ENCODE measurements at places on chromosomes 1 and 21.
A peak's percentile ranks its signal among the peaks of the same experiment; 100 is the strongest.

DNA sequence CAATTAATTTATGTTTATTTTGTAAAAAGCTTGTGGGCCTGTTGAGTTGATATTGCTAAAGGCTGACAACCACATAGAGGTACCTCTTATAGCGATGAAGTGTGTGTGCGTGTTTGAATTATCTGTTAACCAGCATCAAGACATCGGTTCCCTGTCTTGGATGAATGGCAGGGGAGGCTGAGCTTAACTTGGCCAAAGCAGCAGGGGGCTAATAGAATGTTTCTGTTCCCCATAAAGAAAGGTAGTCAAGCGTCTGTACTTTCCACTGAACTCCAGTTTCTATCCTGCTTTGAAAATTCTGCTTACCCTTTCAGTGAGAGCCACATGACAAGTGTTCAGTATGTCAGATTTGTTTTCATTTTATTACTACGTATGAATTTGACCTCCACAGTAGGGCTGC lies 63.0 kb downstream of the ROR1 start:
- DNase-seq = no peak

- DNase-seq = no peak
Measured at GRCh38 chr21:24995216-24995615, 612.1 kb downstream of the MRPL39 start.

DNA sequence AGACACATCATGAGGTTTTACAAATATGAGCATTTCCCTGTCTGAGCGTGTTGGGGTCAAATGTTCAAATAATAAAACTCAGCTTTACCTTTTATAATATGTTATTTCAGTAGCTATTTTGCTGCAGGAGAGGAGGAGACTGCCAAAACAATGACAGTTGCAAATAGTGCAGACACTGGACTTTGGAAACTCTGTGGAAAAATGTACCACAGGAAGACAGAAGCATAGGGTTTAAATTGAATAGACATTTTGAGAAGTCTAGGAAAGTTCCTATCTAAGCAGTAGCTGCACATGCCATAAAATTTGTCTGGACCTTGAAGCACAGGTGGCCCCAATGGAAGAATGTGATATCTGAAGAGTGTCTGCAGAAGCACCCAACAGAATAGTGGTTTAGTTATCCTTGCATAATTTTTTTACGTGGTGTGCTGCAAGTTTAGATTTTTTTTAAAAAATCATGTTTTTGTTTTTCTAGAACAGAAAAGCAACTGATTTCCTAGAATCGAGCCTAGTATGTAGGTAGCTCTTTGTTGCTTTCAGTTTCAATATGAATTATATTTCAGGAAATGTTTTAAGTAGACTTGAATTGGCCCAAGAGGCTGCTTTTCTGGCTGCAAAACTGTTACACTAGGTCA lies 14.0 kb upstream of the GBP5 start:
- DNase-seq = no peak

- DNase-seq = no peak
Measured at GRCh38 chr21:38401191-38401926, 96.9 kb downstream of the ERG start.

GRCh38 chr1:38917337-38917736 lies 24.3 kb downstream of the RHBDL2 start:
- DNase-seq = no peak

DNA sequence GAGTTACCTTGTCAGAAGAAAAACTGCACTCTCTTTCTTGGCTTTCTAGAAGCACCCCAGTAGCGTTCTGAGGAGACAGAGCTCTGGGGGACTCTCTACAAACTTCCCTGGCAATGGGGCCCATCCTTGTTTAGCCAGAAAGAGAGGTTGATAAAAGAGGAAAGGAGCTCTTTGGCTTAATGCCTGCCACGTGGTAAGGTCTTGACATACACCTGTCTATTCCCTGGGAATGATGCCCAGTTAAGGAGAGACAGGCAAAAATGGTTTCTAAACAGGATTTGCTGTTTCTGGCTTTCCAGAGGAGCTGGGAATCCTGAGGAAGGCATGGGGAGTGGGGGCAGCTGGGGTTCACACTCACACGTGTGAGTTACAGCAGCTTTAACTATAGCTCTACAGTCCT lies 30.2 kb upstream of the IL20 start:
- no peak for DNase-seq

DNA sequence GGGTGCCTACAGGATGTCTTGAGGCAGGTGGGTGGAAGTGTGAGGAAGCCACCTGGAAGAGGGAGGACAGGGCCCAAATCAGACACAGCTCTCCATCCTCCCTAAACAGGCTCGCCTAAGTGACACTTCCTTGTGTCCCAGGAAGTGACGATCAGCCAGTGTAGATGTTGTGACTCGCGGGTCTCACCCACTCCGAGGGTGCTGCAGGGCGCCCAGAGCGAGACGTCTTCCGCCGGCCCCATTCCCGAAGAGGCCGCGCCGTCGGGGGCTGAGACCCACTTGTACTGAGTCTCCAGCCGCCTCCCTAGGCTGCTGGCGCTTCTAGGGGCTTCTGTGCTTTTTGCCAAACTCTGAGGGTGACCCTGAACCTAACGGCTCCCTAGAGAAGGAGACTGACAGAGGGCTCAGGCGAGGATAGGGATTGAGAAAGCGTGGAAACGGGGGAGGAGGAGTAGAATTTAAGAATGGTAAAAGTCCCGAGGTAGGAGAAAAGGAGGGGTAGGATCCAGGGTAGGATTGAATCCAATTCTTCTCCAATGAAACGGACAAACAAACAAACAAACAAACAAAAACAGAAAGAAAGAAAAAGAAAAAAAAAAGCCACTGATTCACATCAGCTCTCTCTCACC lies 543 bp upstream of the MARK1 start:
- DNase-seq = no peak

DNA sequence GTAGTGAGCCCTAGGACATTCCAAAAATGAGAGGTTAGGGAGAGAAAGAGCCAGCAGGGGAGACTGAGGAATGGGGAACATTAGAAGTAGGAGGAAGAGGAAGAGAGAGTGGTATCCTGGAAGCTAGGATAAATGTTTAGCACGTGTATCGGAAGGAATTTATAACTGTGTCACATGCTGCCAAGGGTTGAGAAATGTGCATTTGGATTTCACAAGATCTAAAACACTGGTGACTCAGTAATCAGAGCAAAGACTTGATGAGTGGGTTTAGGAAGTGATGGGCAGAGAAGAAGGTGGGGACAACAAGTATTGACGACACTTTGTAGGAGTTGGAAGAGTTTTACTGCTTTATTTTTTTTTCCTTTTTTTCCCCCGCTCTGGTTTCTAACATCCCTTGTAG lies 193.9 kb downstream of the FMN2 start:
- no peak for DNase-seq

- no peak for DNase-seq
Measured at GRCh38 chr1:71303617-71304041, 222.8 kb upstream of the ZRANB2 start.

- peak; percentile 80 for DNase-seq
Measured at GRCh38 chr1:204494281-204495077, at the start of gene PIK3C2B. PIK3C2B (minus strand) TSS chr1:204494805; CDS start chr1:204469802, 25,003 bp downstream.

DNA sequence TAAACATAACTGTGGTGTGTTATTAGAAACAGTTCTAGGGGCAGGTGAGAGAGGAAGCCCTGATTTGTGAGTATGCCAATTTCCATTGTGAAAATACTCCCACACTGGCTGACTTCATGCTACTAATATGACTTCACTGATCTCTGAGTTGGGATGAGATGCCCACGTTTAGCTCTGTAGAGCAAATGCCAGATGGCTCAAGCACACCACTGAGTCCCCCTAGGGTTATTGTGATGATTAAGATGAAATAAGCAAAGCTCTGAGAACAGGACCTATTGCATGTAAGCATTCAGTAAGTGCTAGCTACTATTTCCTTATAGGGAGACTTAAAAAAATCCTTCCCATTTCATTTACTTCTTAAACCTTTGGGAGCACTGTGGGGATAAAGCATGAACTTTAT lies 117.6 kb downstream of the CENPF start:
- DNase-seq = no peak

DNA sequence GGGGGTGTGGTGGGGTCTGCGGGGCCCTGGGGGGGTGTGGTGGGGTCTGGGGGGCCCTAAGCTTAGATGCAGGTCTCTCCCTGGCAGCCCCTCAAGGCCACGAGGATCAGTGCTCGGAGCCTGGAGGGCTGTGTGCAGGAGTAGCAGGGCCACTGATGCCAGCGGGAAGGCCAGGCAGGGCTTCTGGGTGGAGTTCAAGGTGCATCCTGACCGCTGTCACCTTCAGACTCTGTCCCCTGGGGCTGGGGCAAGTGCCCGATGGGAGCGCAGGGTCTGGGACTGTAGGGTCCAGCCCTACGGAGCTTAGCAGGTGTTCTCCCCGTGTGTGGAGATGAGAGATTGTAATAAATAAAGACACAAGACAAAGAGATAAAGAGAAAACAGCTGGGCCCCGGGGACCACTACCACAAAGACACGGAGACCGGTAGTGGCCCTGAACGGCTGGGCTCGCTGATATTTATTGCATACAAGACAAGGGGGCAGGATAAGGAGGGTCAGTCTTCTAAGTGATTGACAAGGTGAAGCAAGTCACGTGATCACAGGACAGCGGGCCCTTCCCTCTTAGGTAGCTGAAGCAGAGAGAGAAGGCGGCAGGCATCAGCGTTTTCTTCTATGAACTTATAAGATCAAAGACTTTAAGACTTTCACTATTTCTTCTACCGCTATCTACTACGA lies 8.7 kb downstream of the RNF223 start:
- DNase-seq = no peak

- DNase-seq = peak; percentile 48
Measured at GRCh38 chr1:68438310-68438709, 11.4 kb downstream of the RPE65 start.

DNA sequence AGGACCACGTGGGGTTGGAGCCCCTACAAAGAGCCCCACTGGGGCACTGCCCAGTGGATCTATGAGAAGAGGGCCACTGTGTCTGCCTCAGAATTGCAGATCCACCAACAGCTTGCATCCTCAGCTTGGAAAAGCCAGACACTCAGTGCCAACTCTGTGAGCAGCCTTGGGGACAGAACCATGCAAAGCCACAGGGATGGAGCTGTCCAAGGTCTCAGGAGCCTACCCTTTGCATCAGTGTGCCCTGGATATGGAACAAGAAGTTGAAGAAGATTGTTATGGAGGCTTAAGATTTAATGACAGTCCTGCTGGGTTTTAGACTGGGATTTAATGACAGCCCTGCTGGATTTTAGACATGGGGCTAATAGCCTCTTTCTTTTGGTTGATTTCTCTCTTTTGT lies 1670.9 kb downstream of the PLA2G4A start:
- DNase-seq = no peak

DNA sequence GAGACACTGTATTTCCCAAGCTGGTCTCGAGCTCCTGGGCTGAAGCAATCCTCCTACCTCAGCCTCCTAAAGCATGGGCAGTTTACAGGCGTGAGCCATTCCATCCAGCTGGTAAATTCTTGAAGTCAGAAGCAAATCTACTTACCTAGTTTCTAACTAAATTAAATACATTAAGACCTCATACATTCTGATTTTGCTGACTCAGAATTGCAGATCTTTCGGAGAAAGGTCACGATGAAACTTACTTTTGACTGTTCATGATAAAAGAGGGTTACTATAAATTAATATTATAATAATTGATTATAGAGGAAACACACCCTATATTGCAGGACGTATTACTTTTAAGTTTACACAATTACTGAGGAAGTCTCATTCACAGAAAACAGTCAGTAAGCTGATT lies 132.3 kb downstream of the ZZZ3 start:
- no peak for DNase-seq

- no peak for DNase-seq
Measured at GRCh38 chr1:42962641-42963377, 4.1 kb upstream of the SLC2A1 start.

GRCh38 chr1:27478098-27478497 lies 11.9 kb downstream of the WASF2 start:
- no peak for DNase-seq

DNA sequence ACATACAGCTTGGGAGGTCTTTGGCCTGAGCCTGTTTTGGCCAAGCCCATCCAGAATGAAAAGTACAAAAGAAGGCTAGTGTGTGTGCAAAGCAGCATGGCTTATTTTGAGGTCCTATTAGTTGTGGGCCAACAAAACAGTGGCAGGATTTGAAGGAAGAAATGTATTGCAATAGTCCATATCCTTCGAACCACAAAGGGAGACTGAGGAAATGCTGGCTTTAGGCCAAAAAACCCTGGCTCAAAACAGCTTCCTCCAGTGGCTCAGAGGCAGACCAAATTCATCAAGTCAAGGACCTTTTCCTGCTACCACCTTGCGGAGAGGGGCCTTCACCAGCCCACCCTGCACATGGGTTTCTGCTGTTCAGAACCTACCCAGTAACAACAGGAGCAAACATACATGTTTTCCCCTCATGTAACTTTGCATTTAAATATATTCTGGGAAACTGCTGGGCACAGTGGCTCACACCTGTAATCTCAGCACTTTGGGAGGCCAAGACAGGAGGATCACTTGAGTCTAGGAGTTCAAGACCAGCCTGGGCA lies 43.3 kb downstream of the VPS26C start:
- no peak for DNase-seq

DNA sequence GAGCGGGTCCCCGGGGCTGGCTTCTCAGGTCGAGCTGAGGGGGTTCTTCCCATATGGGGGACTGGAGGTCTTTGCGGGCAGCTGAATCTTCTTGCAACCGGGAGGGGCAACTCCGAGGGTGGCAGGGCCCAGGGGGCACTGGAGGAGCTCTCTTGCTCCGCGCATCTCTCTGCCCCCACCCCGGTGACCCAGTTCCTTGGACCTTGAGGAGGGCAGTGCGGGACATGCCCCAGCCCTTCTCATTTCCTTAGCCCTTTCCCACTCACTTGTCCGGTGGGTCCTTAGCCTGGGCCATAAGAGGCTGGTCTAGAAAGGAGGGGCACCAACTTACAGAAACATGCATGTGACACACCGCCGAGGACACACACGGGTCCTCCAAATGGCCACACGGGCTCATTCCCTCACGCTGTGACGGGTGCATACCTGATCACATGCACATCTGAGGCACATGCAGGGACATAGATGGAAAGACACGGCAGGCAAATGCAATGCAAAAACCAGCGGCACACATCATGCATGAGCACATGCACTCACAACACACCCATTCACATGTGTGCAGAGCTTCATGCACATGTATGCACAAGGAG lies 630 bp downstream of the HPCA start:
- no peak for DNase-seq

DNA sequence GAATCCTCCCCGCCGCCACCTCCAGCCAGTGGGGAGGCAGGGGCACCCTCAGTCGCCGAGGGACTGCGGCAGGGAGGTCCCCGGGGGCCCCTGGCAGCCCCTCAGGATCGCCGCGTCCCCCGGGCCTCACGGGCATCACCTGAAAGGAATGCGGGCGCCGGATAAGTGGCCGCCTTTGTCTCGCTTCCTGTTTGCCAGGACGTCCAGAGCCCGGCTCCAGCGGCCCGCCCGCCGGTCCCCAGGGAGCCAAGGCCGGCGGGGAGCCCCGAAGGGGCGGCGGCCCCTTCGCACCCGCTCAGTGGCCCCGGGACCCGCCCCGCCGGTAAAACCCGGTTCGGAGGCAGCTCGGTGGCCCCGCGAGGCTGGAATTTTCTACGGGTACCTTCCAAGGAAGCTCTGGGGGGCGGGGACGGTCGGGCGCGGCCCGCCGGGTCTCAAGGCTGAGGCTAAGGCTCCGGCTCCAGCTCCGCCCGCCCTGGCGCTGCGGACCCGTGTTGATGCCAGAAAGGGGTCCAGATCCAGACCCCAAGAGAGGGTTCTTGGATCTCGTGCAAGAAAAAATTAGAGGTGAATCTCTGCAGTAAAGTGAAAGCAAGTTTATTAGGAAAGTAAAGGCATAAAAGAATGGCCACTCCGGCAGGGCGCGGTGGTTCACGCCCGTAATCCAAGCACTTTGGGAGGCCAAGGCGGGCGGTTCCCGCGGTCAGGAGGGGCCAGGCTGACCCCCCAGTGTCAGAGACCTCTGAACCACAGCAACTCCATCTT lies 12.6 kb downstream of the TINAGL1 start:
- DNase-seq = no peak

GRCh38 chr21:15826147-15826780 lies 96.5 kb downstream of the USP25 start:
- DNase-seq = no peak

Measured in NCI-H2081 (cell line).